ENCODE measurements at places on chromosomes 12 and 14.

GRCh38 chr12:91889910-91890309 is 255.7 kb downstream of the BTG1 start:
- DNase-seq: no peak

DNA sequence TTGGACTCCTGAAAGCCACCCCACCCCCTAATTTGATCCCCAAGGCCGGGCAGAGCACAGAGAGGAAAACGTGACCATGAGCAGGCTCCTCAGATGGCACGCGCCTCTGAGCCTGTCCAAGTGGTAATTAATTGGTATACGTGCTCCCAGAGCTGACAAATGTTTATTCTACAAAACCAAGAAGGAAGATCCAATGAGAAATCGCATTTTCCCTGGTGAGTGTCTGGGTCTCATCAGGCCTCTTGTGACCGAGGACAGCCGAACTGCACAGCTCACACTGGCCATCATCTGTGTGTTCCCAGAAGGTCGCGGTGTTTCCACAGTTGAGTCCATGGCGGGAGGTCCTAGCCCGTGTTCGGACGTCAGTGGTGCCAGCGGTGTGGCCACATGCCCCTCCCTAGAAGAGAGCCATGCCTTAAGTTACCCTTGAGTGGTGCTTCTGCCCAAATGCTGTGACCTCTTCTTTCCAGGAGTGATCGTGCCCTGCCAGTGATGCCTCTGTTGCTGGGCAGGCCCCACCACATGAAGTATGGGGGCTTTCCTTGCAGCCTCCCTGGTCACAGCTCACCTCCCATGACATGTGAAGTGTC is 317.5 kb upstream of the RTL1 start:
- DNase-seq: no peak

- no peak for DNase-seq
Observed at GRCh38 chr14:31251028-31251958, 43.7 kb upstream of the HECTD1 start.

- no peak for DNase-seq
Observed at GRCh38 chr14:95222151-95222631, 64.9 kb upstream of the DICER1 start.

GRCh38 chr12:114166362-114166761 is 200.2 kb upstream of the RBM19 start:
- DNase-seq: peak; percentile 50

DNA sequence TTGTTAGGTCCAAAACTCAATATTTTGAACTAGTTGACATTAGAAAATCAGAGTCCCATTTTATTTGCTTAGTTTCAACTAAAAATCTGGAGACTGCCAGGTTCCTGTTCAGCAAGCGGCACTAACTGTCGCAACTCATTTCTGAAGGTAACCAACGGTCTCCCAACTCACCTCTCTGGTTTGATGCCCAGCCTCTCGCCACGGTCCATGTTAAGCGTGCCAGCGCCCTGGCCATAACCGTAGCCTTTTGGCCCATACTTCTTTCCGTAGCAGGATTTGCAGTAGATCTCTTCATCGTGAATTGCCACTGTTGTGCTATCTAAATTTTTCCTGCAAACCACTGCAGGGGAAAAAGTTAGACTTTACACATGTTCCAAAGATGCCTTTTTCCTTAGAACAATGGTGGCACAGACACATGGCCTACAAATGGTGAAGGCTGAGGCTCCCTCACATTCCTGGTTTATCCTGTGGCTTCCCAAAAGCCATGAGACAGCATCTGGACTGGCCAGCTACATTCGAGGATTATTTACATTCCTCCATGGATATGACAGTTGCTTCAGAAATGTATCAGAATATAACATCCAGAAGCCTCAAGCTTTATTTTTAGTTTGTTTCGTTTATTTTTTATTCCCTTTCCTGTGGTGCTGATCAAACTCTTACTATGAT is 15.7 kb downstream of the CSRP2 start:
- DNase-seq: peak; percentile 88

DNA sequence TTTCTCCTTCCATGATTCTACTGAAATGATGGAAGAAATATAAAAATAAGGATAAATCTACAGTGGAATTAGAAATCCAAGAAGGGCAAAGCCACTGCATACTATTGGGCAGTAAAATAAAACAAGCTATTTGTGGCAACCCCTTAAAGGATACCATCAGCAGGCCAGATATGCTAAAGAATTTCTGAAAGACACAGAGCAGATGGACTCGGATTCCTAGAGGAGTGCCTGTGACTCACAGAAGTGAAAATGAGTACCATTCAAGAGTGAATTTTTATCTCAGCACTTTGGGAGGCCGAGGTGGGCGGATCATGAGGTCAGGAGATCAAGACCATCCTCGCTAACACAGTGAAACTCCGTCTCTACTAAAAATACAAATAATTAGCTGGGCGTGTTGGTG is 318.1 kb downstream of the LRIG3 start:
- no peak for DNase-seq

GRCh38 chr14:70027785-70028428 is 148.7 kb downstream of the SMOC1 start:
- DNase-seq: no peak

DNA sequence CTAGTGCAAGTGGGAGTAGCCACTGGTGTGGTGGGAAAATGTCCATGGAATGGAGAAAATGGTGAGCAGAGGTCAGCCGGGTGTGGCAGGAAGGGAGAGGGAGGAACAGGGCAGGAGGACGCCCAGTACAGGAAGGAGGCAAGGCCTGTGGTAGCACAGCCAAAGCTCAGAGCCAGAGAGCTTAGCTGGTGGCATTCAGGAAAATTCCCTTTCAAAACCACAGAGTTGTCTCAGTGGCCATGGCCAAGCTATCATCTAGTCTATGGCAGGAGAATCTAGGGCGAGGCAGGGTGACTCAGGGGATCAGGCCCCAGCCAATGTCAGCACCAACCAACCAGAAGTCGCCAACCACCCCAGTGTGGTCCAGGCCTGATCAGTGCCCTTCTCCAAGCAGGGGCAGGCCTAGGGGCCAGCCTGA is 67.7 kb upstream of the DDX11 start:
- peak; percentile 25 for DNase-seq

DNA sequence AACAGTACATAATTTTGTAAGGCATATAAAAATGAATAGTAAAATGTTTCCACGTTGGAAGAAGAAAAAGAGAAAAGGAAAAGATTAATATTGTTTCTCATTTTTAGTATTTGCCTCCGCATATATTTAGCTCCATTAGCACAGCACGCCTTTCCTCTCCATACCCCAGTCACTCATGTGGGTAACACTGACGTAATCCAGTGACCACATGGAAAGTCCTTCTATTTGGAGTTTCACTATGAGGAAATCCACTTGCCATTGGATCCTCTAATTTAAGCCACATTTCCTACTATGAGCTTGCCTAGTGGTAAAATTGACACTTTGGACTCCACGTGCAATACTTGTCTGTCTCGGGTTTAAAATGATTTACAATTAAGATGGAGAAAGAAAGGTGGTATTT is 5.7 kb upstream of the SLCO1A2 start:
- no peak for DNase-seq

GRCh38 chr14:75283162-75283832 is 4.7 kb downstream of the FOS start:
- DNase-seq: no peak

DNA sequence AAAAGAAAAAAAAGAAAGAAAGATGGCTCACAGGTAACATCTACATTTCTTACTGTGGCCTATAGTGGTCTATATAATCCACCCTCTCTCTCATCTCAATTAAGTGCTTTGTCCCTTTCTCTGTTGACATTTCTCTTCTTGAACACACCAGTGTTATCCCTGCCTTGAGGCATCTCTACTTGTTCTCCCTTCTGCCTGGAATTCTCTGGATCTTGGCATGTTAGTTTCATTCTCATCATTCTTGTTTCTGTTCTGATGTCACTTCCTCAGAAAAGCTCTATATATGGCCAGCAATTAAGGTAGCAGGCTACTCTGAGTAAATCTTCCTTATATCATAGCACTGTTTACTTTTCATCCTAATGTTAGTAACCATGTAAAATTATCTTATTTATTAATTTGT is 155.7 kb upstream of the PDZRN4 start:
- DNase-seq: no peak

- no peak for DNase-seq
Observed at GRCh38 chr14:78005325-78005724, 164.8 kb upstream of the NRXN3 start.

- no peak for DNase-seq
Observed at GRCh38 chr14:88269806-88270420, 53.2 kb downstream of the KCNK10 start.

GRCh38 chr14:55446833-55447232 is 6.4 kb upstream of the TBPL2 start:
- DNase-seq: no peak

GRCh38 chr12:39404000-39404399 is 38.9 kb downstream of the KIF21A start:
- no peak for DNase-seq

DNA sequence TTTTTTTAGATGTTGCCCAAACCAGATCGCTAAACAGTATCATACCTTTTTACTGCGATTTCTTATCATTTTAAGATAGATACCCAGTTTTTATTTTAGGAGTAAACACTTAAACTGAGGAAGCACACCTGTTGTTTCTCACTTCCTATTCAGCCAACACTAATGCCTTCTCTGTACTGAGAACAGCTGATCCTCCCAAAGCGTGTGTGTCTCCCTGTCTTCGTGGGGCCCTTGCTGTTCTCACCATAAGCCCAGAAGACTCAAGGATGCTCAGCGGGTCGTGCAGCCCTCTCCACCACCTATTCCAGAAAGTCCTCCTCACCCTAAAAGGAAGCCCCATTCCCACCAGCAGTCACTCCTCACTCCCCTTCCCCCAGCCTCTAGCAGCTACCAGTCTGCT is 14.8 kb downstream of the PPP2R5C start:
- no peak for DNase-seq

DNA sequence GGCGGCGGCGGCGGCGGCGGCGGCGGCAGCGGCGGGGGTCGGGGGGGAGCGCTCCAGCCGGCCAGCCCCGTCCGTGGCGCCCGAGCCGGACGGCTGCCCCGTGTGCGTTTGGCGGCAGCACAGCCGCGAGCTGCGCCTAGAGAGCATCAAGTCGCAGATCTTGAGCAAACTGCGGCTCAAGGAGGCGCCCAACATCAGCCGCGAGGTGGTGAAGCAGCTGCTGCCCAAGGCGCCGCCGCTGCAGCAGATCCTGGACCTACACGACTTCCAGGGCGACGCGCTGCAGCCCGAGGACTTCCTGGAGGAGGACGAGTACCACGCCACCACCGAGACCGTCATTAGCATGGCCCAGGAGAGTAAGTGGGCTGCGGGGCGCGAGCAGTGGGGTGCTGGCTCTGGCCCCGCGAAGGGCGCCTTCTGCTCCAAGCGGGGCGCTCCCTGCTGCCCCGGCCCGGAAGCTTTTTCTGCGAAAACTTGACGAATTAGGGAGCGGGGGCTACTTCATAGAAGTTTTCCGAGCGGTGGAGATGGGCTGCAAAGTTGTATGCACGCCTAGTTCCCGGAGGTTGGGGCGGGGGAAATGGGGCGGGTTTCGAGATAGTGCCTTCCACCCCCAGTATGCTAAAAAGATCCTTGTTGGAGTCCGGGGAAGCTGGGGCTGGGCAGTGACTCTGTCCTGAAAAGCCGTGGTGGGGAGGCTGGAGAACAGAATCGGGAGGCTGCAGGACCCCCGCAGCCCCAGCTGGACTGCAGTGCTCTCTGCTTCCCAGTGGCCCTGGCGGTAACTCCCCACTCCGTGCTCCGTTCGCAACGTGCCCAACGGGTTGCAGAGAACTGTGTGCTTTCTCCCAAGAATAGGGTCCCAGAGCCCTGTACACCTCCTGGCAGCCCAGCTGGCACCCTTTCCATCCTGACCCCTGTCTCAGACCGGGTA is 751 bp downstream of the GDF11 start:
- no peak for DNase-seq

- no peak for DNase-seq
Observed at GRCh38 chr12:58079806-58080205, 138.4 kb downstream of the ATP23 start.

DNA sequence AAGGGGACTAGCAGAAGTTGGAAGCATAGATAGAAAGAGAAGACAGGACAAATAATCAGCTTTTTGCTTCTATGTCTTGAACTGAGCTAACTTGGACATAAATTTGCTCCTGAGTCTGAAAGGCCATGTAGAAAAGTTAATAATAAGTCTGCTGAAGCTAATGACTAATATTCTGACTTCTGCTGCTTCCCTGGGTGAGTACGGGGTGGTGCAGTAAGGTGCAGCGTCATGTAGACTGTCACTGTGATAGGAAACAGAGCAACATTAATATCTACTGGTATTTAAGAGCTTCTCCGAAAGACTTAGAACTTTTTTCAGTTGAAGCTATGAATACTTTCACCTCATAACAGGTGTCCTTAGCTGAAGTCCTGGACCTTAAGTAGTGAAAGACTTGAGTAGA is 34.1 kb upstream of the CPM start:
- no peak for DNase-seq

DNA sequence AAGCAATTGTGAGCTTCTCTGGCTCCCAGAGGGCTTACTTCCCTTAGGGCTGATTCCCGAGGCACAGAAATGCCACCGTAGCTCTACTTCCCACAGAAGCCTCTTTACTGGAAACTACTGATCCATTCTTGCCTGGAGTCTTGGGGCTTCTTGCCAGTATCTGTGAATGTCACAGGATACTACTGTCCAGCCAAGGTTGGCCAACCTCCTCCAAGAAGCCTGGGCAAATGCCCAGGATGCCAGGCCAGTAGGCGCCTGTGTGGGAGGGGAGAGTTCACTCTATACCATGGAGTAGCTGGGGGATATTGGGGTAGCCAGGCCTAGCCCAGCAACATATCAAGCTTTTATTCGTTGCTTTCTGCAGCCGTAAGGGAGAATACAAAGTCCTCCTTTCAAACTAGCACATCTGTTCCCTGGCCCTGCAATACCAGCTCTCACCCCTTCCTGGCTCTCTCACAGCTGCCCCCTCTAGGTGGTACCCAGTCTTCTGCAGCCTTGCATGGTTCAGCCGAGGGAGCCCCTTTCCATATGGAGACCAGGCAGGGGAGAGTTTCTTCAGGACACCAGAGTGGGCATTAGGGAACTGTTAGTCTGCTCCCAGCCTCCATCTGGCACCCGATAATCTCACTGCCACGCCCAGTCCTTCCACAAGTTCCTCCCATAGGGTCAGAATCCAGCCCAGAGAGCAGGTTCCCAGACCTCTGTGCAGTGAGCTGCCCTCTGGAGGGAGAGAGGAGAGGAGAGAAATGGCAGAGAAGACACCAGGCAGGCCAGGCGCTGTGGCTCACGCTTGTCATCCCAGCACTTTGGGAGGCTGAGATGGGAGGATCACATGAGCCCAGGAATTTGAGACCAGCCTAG is 24.3 kb upstream of the PLEK2 start:
- DNase-seq: no peak

DNA sequence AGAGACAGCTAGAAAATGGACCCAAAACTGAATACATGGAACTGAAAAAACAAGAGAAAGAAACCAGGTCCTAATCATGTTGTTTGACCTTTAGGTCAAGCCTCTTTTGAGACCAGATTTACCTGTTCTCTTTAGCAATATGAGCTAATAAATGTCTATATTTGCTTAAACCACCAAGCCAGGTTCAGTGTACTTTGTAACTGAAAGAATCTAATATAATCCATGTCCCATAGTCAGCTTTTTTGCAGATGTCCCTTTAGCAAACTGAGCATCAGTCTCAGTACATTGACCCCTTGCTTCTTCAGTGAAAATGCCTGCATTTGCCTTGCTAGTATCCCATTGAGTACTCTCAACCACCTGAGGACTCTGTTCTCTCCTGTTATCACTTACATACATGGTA is 61.7 kb downstream of the PLCZ1 start:
- no peak for DNase-seq

- DNase-seq: no peak
Observed at GRCh38 chr12:130008241-130008640, 104.4 kb upstream of the TMEM132D start.

GRCh38 chr14:54690887-54691286 is 124.0 kb downstream of the SAMD4A start:
- no peak for DNase-seq

- DNase-seq: no peak
Observed at GRCh38 chr12:613996-614395, 49.2 kb downstream of the NINJ2 start.

Measured in HFF-Myc (cell line).